ENCODE measurements at places on chromosomes 4 and X.

- DNase-seq = no peak
These were observed 216.6 kb downstream of the SHROOM3 start for GRCh38 chr4:76651616-76652015.

DNA sequence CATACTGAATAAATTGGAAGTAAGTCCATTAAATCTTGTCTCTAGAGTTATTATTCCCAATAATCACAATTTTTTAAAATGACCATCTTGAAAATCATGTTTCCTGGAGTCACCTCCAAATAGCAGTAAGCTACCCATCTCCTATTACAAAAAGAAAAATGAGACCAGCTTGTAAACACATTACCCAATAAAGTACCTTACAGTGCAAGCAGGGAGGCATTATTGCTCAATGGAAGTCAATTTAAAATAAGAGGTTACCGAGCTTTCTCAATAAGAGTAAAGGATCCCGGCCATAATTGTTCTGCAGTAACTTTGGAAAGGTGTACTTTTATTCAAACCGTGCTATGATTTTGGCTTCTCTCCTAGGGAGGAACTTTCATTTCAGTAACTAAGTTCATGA is 78.0 kb downstream of the DMD start:
- no peak for DNase-seq

- DNase-seq = no peak
These were observed 39.4 kb downstream of the WFS1 start for GRCh38 chr4:6308899-6309643.

DNA sequence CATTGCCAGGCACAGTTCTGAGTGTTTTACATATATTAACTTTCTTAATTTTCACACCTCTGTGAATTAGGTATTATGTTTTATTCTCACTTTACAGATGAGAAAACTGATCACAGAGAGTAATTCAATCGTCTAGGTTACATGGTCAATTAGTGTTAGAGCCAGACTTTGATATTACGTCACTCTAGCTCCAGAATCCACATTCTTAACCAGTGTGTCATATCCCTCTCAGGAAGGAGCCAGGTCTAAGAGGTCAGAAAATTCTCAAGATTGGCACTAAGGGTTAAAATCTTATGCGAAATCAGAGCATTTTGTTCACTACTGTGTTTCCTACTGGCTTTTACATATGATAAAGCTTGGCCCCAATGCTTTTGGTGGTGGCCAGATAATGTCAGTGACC is 7.4 kb downstream of the DMP1 start:
- no peak for DNase-seq

DNA sequence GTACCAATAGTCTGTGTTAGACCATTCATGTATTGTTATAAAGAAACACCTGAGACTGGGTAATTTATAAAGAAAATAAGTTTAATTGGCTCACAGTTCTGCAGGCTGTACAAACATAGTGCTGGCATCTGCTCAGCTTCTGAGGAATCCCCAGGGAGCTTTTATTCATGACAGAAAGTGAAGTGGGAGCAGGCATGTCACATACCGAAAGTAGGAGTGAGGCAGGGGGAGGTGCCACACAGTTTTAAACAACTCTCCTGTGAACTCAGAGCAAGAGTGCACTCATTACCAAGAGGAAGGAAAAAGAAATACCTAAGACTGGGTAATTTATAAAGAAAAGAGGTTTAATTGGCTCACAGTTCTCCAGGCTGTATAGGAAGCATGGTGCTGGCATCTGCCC is 591.2 kb downstream of the PPP4R3C start:
- no peak for DNase-seq

GRCh38 chrX:145393702-145394235 is 146.5 kb downstream of the SPANXN1 start:
- DNase-seq = no peak
